ENCODE measurements at places on chromosomes 13 and 19. TPM values are rescaled to one million over a fixed set of nuclear protein-coding genes. Genes with fewer than 3 reads are reported as not detected.

- no peak for DNase-seq
These were observed 427.1 kb downstream of the EFNB2 start for GRCh38 chr13:106108346-106108745.

DNA sequence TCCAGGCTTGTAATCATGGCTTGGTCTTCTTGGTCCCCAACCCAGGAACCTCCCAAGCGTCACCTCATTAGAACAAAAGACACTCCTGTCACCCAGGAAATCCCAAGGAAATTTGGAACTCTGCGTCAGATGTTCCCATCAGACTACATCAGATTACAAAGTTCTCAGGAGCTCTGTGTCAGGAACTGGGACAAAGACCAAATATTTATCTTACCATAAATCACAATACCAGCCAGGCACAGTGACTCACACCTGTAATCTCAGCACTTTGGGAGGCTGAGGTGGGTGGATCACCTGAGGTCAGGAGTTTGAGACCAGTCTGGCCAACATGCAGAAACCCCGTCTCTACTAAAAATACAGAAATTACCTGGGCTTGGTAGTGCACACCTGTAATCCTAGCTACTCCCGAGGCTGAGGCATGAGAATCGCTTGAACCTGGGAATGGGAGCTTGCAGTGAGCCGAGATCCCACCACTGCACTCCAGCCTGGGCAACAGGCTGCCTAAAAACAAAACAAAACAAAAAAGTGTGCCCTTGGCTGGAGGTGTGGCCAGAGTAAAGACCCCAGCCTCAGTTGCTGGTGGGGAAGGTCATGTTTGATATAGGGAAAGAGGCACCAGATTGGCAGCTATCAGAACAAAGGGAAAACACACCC, 16.7 kb upstream of the CCDC124 start:
- DNase-seq, result no peak

GRCh38 chr19:15358918-15359317, 20.7 kb downstream of the AKAP8 start:
- DNase-seq, result no peak

GRCh38 chr13:73058432-73058735, 421 bp upstream of the KLF5 start:
- no peak for DNase-seq

- DNase-seq, result no peak
These were observed 57.9 kb downstream of the GADD45B start for GRCh38 chr19:2533686-2534422.

- no peak for DNase-seq
These were observed 113.4 kb upstream of the UQCRFS1 start for GRCh38 chr19:29326351-29326750.

DNA sequence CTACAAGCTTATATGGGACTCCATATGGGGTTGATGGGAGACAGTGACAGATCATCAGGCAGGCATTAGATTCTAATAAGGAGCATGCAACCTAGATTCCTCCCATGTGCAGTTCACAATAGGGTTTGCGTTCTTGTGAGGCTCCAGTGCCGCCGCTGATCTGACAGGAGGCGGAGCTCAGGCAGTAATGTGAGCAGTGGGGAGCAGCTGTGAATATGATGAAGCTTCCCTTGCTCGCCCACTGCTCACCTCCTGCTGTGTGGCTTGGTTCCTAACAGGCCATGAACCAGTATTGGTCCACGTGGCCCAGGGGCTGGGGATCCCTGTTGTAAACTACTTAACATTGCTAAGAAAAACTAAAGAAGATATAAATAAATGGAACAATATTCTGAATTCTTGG, 378.4 kb downstream of the KCNRG start:
- DNase-seq, result no peak

DNA sequence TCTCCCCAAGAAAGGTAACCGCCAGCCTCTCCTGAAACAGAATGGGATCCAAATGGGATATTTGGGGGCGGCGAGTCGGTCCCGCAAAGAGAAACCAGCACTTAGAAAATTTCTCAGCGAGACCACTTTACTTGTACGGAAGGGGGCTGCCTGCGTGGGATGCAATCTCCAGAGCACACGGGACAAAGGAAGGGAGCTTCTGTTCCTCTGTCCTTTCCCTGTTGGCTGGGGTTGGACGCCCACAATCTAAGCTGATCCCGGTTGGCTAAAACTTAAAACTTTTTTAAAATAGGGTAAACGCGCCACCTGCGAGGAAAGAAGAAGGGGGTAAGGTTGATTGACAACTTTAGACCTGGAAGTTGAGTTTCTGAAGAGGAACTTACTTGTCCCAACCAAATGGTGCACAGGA, 826 bp upstream of the BSG start:
- peak; percentile 56 for DNase-seq

GRCh38 chr13:31611214-31611613, 128.1 kb upstream of the RXFP2 start:
- DNase-seq, result no peak

The FCGBP gene
- polyA plus RNA-seq, result 2.4 TPM
